ENCODE measurements at places on chromosomes 13 and 19. TPM values are rescaled to one million over a fixed set of nuclear protein-coding genes. Genes with fewer than 3 reads are reported as not detected.

The CYP4F12 gene
- 12.5 TPM for total RNA-seq

The KIR3DL1 gene
- total RNA-seq = not detected

The CEACAM4 gene
- 1.9 TPM for total RNA-seq

The GPX4 gene
- 344 TPM for total RNA-seq

The PLPPR3 gene
- not detected for total RNA-seq

DNA sequence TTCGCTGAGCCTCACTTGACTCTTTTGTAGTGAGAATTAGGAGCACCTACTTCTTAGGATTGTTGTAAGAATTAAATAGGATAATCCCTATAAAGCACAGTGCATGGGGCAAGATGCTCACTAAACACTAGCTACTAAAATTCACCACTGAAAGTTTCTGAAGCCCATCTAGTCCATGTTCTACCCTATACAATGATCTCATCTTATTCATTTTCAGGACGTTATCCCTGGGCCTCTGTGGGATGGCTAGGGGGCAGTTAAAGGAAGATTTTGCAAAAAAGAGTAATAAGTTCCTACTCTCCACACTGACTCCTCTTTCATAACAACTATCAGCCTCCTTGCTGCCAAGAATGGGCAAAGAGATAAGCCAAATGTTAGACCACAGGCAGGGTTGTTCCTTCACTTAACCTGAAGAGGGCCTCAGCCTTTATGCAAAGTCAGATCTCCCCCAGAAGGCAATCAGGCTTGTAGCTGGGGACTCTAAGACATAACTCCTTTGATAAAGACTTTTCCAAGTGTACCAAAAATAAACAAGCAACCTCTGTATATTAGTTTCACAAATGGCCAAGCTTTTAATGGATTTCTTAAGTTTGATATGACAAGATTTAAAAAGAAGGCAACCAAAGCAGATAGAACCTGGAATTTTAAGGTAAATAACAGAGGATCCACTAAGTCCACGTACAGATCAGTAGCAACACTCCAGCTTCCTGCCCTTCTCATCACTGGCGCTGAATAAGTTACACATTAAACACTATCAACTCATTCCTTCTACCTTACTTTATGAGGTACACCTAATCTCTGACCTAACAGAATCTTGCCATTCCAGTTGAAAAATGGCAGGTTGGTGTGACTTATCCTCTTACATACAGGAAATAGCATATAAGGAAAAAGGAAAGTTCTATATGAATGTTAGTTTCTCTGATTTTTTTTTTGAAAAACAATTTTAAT, 44.4 kb downstream of the ELF1 start:
- no peak for DNase-seq

DNA sequence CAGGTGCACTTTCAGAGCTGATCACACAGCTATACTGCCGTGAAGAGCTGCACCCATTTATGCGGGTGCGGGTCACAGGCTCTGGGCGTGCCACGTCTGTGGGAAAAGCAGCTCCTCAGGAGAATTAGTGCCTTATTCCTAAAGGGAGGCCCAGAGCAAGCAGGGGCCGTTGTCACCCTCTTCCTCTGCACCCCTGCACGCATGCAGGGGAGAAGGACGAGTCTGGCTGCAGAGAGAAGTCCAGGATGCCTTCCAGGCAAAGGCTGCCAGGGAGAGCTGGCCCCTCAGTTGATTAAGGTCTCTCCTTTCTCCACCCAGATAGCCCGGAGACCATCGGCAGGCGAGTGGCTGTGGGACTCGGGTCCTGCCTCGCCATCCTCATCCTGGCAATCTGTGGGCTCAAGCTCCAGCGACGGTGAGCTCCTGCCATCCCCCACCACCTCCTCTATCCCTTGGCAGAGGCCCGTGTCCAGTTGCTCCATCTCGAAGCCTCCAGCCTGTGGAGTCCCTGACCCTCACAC, 3.1 kb upstream of the FFAR1 start:
- peak; percentile 40 for DNase-seq

- no peak for DNase-seq
Measured at GRCh38 chr19:12937093-12937926, 1.1 kb upstream of the CALR start.

DNA sequence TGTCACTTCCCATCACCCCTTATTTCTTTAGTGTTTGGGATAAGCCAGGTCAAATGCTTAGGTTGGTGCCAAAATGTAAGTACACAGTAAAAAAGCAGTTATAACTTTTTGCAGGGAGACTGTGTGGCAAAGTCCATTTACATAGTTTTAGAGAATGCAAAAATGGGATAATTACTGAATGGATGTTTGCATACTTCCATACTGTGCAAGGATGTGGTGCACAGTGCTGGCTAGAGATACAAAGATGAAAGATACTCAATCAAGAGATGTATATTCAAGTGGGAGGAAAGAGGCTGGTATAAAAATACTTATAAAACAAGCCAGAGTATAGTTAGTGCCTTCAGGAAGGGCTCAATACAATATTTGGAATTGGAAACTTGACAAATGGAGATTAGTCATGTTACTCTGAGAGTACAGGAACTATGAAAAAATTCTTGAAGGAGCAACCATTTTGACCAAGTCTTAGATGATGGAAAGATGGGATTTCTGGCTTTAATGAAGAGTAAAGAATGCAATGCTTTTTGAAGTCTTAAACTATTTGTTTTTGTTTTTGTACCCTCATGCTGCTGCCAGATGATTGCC, 8.0 kb downstream of the PDS5B start:
- DNase-seq = no peak

GRCh38 chr19:1136621-1137317, 33.0 kb downstream of the GPX4 start:
- DNase-seq = no peak

DNA sequence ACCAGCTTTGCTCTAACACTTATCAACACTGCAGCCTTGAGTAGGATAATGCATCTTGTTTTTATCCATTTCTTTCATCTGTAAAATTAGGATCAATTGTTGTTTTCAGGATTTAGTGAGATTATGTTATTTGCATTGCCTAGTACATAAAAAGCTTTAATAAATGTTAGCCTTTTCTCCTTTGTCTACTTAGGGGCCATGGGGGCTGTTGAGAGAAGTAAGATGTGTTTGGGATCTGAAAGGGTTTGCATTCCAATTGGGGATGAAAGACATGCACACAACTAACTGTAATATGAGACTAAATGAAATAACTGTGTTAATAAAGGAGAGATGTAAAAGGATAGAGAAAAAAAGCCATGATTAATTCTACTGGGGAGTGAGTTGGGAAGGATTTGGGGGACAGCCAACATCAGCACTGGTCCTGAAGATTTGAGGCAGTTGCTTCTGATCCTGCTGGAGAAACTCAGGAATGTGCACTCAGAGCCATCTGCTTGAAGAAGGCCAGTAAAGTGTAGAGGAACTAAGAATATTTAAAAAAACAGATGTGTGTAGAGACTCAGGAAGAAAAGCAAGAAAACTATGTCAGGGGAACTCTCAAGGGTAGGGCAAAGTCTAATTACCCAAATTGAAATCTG, 236.3 kb downstream of the OLFM4 start:
- no peak for DNase-seq
